Pulmonary artery endothelial cell (primary cell): ENCODE measurements at places on chromosomes 5 and 9.

DNA sequence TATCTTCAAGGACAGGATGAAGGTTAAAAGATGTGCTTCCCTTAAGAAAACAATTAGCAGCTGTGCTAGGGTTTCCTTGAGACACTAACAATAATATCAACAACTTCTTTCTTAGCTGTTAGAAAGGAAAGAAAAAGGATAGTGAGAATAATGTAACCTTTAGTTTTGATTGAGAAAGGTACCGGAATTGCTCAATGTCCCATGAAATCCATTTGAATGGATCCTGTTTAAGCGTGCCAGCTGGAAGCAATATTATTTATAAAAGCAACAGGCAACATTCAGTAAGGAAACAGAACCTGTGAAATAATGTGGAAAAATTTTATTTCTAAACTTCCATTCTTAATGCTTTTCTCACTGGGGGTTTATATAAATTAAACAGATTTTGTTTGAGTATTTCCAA is 120.9 kb downstream of the CCDC192 start:
- no peak for DNase-seq

DNA sequence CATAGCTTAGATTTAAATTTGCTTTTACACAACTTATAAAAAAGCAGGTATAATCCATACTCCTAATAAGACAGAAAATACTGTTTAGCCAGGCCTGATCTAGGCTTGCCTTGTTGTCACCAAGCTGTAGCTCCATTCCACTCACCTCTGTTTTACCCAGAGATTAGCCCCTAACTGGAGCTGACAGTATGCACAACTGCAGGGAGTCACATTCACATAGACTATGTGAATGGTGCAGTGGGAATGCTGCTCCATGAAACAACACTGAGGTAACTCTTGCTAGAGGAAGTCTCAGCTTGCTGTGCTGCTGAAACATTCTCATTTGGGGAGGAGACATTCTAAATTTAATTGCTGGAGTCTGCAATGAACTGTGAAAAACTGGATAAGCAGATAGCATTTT is 209.1 kb downstream of the TMEM232 start:
- DNase-seq: no peak

DNA sequence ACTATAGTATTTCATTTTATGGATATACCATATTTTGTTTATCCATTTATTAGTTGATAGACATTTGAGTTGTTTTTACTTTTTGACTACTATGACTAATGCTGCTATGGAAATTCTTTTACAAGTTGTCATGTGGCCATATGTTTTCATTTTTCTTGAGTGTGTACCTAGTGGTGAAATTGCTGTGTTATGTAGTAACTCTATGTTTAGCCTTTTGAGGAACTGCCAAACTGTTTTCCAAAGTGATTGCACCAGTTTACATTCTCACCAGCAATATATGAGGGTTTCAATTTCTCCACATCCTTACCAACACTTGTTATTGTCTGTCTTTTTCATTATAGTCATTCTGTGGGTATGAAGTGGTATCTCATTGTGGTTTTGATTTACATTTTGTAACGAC is 75.4 kb downstream of the GRIA1 start:
- DNase-seq: no peak

DNA sequence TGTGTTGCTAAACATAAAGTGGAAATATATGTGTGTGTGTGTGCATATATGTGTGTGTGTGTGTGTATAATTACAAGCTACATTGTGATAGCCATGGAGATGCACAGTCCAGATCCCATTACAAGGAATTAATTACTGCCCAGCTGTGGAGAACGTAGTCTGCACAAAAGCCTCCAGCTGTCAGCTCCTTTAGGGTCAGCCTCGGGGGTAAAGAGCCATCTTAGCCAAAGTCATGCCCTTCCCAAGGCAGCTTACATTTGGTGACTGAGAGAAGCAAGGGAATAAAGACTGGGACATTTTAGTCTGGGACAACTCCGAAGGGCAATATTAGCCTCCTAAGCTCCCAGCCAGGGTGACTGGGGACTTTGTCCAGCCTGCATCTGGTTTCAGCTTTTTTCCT is 21.9 kb upstream of the FOCAD start:
- no peak for DNase-seq

DNA sequence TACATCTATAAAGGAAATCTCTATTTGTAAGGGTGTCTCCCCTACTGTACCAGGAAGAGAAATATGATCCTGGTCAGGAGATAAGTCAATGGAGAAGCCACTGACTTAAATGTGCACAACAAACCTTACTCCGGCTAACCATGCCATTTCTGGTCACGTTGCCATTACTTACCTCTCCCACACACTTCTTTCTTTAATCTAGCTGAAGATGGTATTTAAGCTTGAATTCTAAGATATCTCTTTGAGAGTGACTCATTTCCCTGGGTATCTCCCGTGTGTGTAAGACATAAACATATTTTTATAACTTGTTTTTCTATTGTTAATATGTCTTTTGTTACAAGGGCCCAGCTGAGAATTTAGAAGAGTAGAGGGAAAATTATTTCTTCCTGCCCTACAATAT is 296.6 kb downstream of the SEMA5A start:
- no peak for DNase-seq

DNA sequence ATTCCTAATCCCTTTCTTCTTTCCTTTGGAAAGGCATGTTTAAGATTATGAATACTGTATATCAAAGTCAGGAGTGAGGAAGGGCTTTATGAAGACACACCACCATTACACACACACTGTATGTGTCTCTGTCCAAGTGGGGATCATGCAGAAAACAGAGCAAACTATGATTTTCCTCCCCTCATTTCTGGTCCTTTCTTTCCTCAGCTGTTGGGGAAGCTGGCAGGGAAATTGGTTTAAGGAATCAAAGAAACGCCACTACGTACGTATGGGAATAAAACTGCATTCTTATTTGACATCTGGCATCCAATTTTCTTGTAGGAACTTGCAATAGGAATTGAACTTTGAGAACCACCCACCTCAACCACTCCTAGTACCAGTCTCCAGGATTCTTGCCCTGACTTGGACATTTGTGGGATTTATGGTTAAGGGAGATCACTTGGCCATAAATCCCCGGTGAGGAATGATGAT is 125.8 kb downstream of the PDE4D start:
- DNase-seq: no peak

DNA sequence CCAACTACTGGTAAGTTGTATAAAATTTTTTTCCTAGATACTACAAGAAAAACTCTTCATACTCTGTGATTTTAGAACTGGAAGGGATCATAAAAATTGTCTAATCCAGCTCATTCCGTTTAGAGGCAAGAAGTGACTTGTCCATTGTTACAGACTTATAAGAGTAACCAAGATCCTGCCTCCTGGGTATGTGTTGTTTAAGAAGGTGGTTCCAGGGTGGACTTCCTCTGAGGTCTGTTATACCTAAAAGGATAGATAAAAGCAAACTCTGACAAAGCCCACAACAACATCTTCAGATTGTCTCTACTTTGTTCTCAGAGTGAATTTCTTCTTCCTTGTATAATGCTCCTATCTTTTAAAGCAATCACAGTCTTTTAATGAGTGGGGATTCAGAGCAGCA is 24.2 kb downstream of the TGFBR1 start:
- DNase-seq: no peak

DNA sequence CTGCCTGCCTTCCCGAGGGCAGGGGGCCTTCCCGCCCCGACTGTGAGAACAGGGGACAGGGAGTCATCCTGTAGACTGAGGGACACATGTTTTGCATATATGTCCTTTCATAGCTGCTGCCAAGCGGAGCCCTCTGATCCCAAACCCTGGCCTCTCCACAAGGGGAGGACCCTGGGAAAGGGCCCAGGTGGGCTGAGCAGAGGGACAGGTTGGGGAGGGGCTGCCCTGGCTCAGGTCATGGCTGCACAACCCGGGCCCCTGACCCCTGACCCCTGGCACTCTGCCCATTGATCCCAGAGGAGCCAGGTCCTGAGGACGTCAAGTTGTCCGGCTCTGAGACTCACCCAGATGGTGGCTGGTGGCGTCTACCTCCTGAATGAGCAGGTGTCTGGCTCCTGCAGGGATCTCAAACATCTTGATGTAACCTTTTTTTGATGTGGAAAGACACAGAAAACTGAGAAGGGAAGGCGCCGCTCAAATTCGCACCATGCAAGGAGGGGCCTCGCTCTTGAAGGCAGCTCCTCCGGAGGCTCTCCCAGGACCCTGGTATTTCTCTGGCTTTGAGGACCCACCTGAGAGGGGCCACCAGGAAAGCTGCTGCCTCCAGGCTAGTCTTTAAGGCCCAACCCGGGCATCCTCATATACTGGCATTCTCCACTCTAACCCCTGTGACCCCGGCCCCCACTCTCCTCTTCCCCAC is 71.9 kb downstream of the ZNF354C start:
- DNase-seq: no peak
